ENCODE measurements at places on chromosomes 2 and 18.

GRCh38 chr18:9333441-9334328, 888 bp upstream of the TWSG1 start:
- no peak for DNase-seq

GRCh38 chr2:18253686-18254197, 306.7 kb downstream of the RDH14 start:
- no peak for DNase-seq

DNA sequence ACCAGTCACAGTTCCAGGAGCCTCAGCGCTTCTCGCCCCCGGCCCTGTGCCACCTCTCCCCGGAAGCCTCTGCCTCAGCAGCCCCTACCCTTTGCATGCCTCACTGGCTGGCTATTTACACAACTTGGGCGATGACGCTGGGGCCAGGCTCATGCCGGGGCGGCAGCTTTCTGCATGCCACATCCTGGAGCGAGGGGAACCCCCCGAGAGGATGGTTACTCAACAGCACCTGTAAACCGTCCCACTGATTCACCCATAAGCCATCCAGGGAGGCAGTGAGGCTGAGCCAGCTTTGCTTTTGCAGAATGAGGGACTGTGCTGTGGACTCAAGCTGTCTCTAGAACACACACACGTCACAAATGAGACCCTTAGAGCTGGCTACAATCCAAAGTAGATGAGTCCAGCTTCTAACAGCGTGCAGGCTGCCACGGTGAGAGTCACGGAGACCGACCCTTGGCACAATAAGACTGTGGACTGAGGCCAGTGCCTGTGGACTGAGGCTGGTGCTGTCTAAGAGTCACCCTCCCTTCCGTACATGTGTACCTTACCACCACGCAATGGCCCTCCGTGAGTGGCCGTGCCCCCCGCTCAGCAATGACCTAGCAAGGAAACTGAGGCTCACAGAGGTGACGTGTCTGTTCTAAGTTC, 45.6 kb upstream of the ODC1 start:
- peak; percentile 54 for DNase-seq

DNA sequence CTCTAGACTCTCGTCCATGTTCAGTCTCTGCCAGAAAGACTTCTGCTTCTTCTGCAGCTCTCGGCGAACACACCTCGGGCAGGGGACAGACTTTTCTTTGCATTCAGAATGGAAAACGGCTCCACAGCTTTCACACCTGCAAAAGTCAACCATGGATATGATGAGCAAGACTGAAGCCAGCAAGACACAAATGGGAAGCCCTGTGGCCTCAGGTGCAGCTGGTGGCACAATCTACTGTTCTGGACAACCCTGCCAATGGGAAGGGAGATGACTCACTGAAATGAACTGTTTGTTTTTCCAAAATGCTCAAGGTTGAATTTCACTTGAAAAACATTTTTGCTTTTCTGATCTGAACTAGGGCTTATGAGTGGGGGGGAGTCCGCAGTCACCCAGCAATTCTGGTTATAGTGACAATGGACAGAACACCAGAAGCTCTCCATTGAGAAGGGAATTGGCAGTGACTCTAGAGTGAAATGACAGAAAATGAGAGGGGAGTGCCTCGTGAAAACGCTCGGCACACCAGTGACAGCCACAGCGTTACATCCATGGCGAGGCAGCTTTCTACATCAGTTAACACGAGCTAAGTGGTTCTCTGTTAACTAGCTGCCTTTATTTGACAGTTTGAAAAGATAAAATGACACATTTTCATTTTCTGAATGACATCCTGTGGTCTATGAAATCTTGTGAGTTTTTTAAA, 58.8 kb upstream of the FZD5 start:
- DNase-seq = no peak

DNA sequence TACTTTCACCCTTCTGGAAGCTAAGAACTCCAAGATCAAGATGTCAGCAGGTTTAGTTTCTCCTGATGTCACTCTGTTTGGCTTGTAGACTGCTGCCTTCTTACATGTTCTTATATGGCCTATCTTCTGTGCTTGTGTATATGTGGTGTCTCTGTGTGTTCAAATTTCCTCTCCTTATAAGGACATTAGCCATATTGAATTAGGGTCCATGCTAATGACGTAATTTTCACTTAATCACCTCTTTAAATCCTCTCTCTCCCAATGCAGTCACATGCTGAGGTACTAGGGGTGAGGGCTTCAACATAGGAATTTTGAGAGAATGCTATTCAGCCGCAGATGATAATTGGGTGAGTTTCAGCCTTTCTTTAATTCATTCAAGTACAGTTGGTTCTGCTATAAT, 458.3 kb upstream of the SYT4 start:
- no peak for DNase-seq

DNA sequence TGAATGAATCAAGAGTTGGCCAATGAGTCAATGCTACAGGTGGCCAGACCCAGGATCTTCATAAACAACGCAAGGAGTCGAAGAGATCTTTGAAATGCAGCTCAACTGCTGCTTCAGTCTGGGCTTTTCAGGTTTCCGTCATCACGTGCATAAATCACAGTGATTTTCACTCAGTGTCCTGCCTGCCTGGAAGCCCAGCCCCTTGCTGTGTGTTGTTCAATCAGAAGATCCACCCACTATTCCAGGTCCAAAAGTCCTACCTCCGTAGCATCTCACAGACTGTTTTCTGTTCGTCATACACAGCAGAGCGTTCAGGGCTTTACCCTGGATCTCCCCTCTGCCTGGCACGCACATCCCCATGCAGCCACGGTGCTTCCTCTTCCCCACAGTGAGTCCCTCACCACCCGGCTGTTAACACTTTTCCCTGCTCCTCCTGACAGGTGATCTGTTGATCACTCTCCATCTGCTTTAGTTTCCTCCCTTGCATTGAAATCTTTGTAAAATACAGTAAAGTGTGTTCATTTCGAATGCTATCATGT, 216.3 kb downstream of the MYT1L start:
- no peak for DNase-seq

DNA sequence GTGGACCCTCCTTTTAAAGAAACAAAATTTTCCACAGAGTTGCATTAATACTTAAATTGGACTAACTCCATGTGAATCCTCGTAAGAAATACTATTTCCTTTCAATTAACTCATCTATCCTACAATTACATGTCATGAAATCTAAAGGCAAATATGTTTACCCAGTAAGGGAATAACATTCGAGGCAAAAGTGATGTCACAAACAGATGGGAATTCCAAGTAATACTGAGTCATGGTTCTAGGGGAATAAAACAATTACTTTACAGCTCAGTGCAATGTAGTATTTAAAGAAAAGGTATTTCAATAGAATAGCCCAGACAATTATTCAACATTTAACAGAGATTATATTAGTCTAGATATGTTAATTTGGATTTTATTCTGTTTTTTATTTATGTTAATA, 205.8 kb downstream of the ZNF385B start:
- no peak for DNase-seq

DNA sequence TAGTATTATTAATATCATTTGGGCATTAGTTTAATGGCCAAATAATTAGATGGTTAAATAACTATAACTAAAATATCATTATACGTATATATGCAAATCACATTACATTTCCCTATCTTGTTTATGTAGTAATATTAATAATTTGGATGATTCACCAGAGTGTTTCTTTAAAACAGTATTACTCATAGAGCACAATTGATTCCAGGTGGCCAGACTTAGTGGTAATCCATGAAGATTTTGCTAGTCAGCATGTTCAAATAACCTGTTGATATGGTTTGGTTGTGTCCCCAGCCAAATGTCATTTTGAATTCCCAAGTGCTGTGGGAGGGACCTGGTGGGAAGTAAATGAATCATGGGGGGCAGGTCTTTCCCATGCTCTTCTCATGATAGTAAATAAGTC, 782.3 kb downstream of the LRP1B start:
- DNase-seq = no peak

DNA sequence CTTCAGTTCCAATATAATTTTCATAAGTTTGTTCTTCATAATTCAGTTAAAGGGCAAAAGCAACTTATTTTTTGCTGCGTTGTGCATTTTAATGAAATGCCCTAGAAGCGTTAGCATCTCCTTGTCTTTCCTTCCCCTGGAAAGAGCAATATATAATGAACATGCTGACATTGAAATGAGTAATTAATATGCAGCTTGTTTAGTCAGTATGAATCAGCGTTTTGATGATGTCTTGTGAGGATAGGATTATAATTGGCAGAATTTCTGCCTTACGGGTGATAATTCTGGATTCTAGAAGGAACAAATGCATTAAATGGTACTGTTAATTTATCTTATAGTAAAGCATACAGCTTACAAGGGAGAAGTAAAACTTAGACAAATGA, 152.3 kb upstream of the MMADHC start:
- DNase-seq = no peak

- no peak for DNase-seq
Measured at GRCh38 chr18:48263914-48264902, 145.0 kb downstream of the ZBTB7C start.

- DNase-seq = no peak
Measured at GRCh38 chr2:30382162-30382783, 64.8 kb upstream of the LCLAT1 start.

- no peak for DNase-seq
Measured at GRCh38 chr2:236696834-236697233, 127.2 kb downstream of the ACKR3 start.
